ENCODE measurements at places on chromosomes 7 and 10. TPM values are rescaled to one million over a fixed set of nuclear protein-coding genes. Genes with fewer than 3 reads are reported as not detected.
A peak's percentile ranks its signal among the peaks of the same experiment; 100 is the strongest.

DNA sequence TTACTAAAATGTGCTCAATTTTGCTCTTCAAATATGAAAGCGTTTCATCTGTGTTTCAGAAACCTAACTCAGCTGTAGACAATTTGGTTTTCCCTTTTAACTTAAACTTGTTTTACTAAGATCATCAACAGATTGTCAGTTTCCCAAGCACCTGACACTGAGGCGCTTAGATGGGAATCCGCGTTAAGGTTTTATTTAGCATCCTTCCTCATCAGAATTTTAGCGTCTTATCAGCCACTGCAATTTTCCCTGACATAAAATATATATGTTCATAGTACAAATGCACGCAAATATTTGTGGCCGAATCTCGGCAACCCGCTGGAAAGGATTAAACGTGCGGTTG is 1.2 kb downstream of the SGCE start:
- no peak for DNase-seq
- H3K4me3 ChIP-seq: peak overlapping the region; percentile 63
- H3K27ac ChIP-seq: peak overlapping the region; percentile 67
- no peaks in the 10 kb centered on the region for H3K27me3 ChIP-seq
- H3K36me3 ChIP-seq: no peaks in the 10 kb centered on the region
- H3K4me1 ChIP-seq: peaks cover 14% of the 10 kb centered on the region

- no peak overlapping the region for H3K27ac ChIP-seq
- H3K4me3 ChIP-seq: no peak overlapping the region
- no peaks in the 10 kb centered on the region for H3K4me1 ChIP-seq
- no peaks in the 10 kb centered on the region for H3K27me3 ChIP-seq
- H3K36me3 ChIP-seq: no peaks in the 10 kb centered on the region
Measured at GRCh38 chr10:79936625-79937615, 12.0 kb downstream of the SFTPD start.

DNA sequence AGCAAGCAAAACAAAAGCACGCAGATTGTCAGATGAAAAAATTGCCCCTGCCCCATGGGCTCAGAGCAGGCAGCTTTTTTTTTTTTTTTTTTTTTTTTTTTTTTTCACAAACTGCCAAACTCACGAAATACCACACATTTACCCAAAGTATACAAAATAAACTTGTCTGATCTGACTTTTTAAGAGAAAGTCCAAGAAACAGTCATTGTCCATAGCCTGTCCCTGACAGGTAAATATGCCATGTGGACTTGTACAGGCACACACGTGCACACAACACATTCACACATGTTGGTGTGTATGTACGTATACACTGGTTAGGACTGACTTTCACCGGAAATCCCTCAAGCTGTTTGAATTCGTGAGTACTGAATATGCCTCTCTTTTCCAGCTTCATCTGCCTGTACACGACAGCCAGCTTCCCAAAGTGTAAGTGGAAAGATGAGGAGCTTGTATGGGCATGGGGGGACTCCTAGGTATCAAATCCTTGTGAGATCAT is 929 bp upstream of the HGF start:
- DNase-seq: no peak
- no peaks in the 10 kb centered on the region for H3K4me1 ChIP-seq
- H3K27me3 ChIP-seq: no peaks in the 10 kb centered on the region
- H3K4me3 ChIP-seq: no peak overlapping the region
- no peak overlapping the region for H3K27ac ChIP-seq
- H3K36me3 ChIP-seq: no peaks in the 10 kb centered on the region

GRCh38 chr10:124560377-124561105 is 98.9 kb downstream of the LHPP start:
- H3K36me3 ChIP-seq: no peaks in the 10 kb centered on the region
- H3K27ac ChIP-seq: no peak overlapping the region
- H3K4me3 ChIP-seq: no peak overlapping the region
- no peak for DNase-seq
- H3K27me3 ChIP-seq: no peaks in the 10 kb centered on the region

GRCh38 chr10:98460837-98461499 is 14.2 kb upstream of the HPS1 start:
- H3K4me3 ChIP-seq: no peak overlapping the region
- H3K27ac ChIP-seq: no peak overlapping the region
- no peaks in the 10 kb centered on the region for H3K36me3 ChIP-seq
- H3K27me3 ChIP-seq: peaks cover 24% of the 10 kb centered on the region

- H3K27me3 ChIP-seq: no peaks in the 10 kb centered on the region
- H3K4me3 ChIP-seq: no peak overlapping the region
- H3K4me1 ChIP-seq: no peaks in the 10 kb centered on the region
- no peak overlapping the region for H3K27ac ChIP-seq
- no peaks in the 10 kb centered on the region for H3K36me3 ChIP-seq
Measured at GRCh38 chr10:96690755-96691730, 29.3 kb downstream of the PIK3AP1 start.

- no peak for DNase-seq
- peaks cover 24% of the 10 kb centered on the region for H3K27me3 ChIP-seq
- no peaks in the 10 kb centered on the region for H3K4me1 ChIP-seq
Measured at GRCh38 chr10:130010653-130011052, 46.6 kb upstream of the EBF3 start.

GRCh38 chr7:108511939-108512338 is 14.0 kb downstream of the PNPLA8 start:
- H3K36me3 ChIP-seq: peaks cover 11% of the 10 kb centered on the region
- H3K27me3 ChIP-seq: no peaks in the 10 kb centered on the region
- no peak for DNase-seq

DNA sequence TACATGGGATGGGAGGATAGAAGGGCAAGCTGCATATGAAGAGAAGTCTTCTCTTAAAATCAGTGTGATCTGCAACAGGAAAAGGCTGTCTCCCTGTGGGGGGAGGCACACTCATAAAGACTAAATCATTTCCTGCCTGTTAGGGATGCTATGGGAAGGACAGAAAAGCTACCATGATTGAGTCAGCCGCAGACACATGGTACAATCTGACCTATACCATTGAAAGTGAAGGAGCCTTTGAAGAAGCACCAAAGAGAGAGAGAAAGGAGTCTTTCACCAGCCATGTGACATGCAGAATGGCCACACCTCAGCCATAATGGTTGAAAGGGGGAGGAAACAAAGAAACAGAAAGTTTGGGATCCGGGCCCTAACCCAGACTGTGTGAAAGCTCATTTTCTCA is 29.1 kb downstream of the NUDCD3 start:
- no peaks in the 10 kb centered on the region for H3K36me3 ChIP-seq
- H3K4me3 ChIP-seq: no peak overlapping the region
- peaks cover 6% of the 10 kb centered on the region for H3K4me1 ChIP-seq
- H3K27ac ChIP-seq: peak overlapping the region; percentile 43
- DNase-seq: peak; percentile 54

DNA sequence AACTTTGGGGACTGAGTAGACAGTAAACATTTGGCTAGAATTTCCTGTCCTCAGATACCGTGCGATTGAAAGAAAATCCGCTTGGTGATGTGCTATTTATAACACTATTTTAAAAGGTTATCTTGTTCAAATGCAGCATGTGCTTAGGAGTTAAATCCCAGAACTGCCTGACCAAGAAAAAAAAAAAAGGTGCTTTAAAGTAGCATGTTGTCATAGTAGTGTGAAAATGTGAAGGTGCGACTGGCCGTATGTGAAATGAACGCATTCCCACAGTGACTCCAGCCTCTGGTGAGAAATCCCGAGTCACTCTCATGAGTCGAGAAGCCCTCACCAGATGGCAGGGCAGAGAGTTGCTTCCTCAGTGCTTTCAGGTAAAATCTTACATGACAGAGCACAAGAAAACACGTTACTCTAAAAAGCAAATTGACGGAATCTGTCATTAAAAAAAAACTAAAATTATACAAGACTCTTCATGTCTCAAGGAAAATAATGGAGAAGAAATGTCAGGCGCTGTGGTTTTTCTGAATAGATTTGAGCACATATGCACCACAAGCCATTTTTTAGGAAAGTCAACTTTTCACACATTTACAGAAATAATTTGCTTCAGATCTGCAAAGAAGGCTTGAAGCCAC is 18.4 kb upstream of the KLF6 start:
- no peak overlapping the region for H3K4me3 ChIP-seq
- H3K27ac ChIP-seq: peak overlapping the region; percentile 33
- no peaks in the 10 kb centered on the region for H3K27me3 ChIP-seq
- H3K4me1 ChIP-seq: peaks cover 56% of the 10 kb centered on the region

- no peaks in the 10 kb centered on the region for H3K36me3 ChIP-seq
- no peak overlapping the region for H3K4me3 ChIP-seq
- no peak for DNase-seq
- no peak overlapping the region for H3K27ac ChIP-seq
- no peaks in the 10 kb centered on the region for H3K4me1 ChIP-seq
- H3K27me3 ChIP-seq: no peaks in the 10 kb centered on the region
Measured at GRCh38 chr10:114470361-114470760, 66.1 kb upstream of the AFAP1L2 start.

DNA sequence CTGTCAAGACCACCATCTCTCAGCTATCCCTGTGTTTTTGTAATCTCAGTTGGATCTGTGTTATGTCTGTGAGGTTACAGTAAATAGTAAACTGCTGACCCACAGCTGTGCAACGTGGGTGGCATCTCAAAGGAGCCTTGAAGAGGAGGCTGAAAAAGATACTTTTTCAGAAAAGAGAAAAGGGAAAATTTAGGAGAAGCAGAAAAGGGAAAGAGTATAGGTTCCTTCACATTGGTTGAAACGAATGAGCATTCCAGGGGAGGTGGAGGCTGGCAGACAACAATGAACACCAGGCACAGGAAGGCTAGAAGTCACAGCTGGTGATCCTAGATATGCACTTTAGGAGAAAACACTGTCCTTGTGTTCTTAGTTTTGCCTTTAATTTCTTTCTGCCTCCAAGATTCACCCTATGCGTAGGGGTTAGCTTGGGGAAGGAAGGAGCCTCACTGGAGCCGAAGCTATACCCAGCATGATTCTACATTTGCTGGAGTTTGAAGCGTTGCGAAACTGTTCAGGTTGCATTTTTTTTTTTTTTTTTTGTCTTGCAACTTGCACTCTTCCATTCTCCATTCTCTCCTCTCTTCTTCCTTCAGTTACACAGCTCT is 18.3 kb downstream of the CPED1 start:
- H3K36me3 ChIP-seq: no peaks in the 10 kb centered on the region
- no peak overlapping the region for H3K4me3 ChIP-seq
- H3K27me3 ChIP-seq: no peaks in the 10 kb centered on the region

- no peak for DNase-seq
- no peaks in the 10 kb centered on the region for H3K36me3 ChIP-seq
- H3K27ac ChIP-seq: no peak overlapping the region
- H3K4me1 ChIP-seq: no peaks in the 10 kb centered on the region
Measured at GRCh38 chr7:125375942-125376341, 446.3 kb upstream of the POT1 start.

DNA sequence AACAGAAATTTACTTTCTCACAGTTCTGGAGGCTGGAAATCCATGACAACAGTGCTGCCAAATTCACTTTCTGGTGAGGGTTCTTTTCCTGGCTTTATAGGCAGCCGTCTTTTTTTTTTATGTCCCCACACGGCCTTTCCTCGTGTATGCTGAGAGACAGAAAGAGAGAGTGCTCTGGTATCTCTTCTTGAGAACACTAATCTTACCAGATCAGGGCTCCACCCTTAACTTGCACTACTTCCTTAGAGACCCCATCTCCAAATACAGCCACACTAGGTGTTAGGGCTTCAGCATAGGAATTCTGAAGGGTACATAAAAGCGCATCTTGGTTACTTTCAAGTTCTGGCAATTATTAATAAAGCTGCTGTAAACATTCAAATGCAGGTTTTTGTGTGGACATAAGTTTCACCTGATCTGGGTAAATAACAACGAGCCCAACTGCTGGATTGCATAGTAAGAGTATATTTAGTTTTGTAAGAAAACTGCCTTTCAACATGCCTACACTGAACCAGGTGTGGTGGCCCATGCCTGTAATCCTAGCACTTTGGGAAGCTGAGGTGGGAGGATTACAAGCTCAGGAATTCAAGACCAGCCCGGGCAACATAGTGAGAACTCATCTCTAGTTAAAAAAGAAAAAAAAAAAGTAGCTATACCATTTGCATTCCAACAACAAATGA is 8.2 kb upstream of the C1GALT1 start:
- DNase-seq: no peak
- no peak overlapping the region for H3K4me3 ChIP-seq
- peaks cover 11% of the 10 kb centered on the region for H3K4me1 ChIP-seq
- H3K36me3 ChIP-seq: no peaks in the 10 kb centered on the region
- no peak overlapping the region for H3K27ac ChIP-seq
- no peaks in the 10 kb centered on the region for H3K27me3 ChIP-seq

- H3K27ac ChIP-seq: no peak overlapping the region
- no peaks in the 10 kb centered on the region for H3K4me1 ChIP-seq
- DNase-seq: peak; percentile 22
Measured at GRCh38 chr7:28754027-28754426, 204.1 kb downstream of the TRIL start.

- peak; percentile 48 for DNase-seq
- peak overlapping the region; percentile 32 for H3K27ac ChIP-seq
- H3K36me3 ChIP-seq: no peaks in the 10 kb centered on the region
- peaks cover 37% of the 10 kb centered on the region for H3K4me1 ChIP-seq
- no peaks in the 10 kb centered on the region for H3K27me3 ChIP-seq
Measured at GRCh38 chr7:92698237-92698841, 108.1 kb upstream of the FAM133B start.

The ACTA2 gene
- 78.4 TPM for total RNA-seq

The BRI3 gene
- 76.9 TPM for total RNA-seq

The EIF3A gene
- 169 TPM for total RNA-seq

The PON1 gene
- not detected for total RNA-seq

The PRLHR gene
- total RNA-seq: not detected

The HOXA11 gene
- total RNA-seq: not detected

The LRRC17 gene
- 9.2 TPM for total RNA-seq

The UCN3 gene
- total RNA-seq: not detected

The CAMK2B gene
- total RNA-seq: 0.13 TPM

Data from A673 (cell line).